CD4-positive, alpha-beta T cell treated with Interleukin-4 for 1 hour (primary cell): ENCODE measurements at places on chromosomes 1 and 21.

GRCh38 chr1:19100028-19100427, 110.0 kb downstream of the UBR4 start:
- DNase-seq: no peak

- DNase-seq: no peak
Measured at GRCh38 chr1:94971491-94971924, 44.6 kb upstream of the CNN3 start.

DNA sequence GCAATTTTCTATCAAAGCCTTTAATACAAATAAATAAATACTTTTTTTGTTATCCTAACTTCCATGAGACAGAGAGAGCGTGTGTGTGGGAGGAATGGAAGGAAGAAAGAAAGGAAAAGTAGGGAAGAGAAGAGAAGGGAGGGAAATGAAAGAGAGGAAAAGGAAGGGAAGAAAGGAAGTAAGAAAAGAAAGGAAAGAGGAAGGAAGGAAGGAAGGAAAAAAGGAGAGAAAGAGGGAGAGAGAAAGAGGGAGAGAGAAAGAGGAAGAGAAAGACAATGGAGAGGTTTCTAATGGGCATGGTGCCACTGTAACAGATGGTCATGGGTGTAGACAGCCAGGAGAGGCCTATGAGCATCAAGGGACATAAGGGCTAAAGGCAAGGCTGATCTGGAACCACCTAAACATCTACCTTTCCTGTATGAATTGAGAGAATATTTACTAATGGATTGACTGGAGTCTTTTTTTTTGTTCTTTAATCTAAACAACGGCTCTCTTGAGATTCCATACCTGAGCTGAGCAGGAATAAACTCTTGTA, 234.9 kb downstream of the PTPRC start:
- DNase-seq: no peak

DNA sequence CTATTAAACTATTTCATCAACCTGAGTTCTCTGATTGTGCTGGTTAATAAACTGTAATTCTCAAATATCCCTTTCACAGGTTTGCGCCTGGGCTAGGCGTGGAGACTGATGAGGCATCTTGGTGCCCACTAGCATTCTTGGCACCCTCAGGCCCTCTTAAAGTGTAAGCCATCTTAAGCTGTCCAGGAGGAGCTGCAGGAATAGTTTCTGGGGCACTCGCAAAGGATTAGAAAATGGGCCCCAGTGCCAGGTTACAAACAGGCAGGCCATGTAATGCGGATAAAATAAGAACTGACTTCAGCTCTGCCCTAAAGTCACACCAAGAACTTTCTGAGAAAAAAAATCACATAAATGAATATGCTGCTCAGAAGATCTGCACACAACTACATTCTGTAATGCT, 1.1 kb downstream of the CASQ2 start:
- no peak for DNase-seq

- DNase-seq: no peak
Measured at GRCh38 chr1:23625459-23625858, 66.1 kb upstream of the RPL11 start.

- peak; percentile 51 for DNase-seq
Measured at GRCh38 chr1:92291372-92291999, 7.3 kb downstream of the GLMN start.

DNA sequence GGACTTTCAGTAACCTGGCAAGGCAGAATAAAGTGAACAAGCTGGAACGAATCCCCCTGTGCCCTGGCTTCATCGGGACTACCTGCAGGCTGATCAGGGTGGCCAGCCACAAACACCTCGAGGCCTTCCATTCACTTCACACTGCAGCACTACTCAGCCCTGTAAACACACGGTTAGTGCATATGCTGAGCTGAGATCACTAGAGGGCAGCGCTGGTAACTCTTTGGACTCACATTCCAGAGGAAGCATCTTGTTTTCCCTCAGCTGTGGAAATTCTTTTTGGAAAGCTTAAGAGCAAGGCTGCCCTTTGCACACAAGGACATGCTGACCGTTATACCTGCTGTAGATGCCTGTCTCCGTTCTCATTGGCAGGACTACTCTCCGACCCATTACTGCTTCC, 32.1 kb downstream of the PCSK9 start:
- no peak for DNase-seq

GRCh38 chr1:213260311-213261075, 209.5 kb downstream of the RPS6KC1 start:
- no peak for DNase-seq
